KG1 (cell line): ENCODE measurements at places on chromosomes 12 and 14.

DNA sequence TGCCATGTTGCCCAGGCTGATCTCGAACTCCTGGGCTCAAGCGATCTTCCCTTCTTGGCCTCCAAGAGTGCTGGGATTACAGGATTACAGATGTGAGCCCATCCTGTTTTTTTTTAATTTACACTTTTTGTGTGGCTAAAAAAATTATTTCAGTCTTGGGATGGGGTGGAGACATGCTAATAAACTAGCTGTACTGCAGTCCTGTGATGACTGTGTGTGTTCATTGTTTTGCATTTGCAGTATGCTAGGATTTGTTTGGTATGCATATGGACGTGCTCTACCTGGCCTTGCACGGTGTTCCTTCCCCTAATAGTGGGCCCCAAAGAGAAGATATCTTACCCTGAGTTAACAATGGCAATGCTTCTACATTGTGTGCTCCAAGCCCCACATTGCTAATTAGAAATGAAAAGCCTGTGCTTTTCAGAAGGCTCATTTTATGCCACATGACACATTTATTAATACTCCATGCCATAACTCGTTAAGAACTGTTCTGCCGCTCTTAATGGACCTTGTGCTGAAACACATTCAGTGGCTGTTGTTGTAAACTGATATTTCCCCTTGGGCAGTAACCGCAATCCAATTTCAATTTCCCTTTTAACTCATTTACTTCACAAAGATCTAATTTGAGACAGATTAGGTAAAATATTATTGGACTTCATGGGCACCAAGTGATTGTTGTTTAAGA, 86.4 kb downstream of the SCN8A start:
- no peak for DNase-seq

DNA sequence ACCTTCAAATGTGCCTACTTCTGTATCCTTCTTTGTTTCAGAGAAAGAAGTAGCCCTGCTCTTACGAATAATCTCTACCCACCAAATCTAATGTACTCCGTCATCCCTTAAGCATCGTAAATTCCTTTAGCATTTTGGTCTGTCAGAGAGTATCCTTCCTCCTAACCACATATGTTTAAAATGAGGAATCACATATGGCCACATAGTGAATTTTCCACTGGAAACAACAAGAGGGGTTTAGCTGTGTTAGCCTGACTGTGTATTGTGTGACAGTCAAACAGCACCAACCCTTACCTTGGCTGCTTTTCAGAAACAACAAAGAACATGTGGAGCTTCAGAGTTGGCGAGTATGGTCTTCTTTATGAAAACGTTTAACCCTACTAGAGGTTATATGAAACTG, 5.5 kb downstream of the LUM start:
- no peak for DNase-seq

- DNase-seq, result no peak
Observed at GRCh38 chr14:25371068-25371467, 321.1 kb upstream of the STXBP6 start.

DNA sequence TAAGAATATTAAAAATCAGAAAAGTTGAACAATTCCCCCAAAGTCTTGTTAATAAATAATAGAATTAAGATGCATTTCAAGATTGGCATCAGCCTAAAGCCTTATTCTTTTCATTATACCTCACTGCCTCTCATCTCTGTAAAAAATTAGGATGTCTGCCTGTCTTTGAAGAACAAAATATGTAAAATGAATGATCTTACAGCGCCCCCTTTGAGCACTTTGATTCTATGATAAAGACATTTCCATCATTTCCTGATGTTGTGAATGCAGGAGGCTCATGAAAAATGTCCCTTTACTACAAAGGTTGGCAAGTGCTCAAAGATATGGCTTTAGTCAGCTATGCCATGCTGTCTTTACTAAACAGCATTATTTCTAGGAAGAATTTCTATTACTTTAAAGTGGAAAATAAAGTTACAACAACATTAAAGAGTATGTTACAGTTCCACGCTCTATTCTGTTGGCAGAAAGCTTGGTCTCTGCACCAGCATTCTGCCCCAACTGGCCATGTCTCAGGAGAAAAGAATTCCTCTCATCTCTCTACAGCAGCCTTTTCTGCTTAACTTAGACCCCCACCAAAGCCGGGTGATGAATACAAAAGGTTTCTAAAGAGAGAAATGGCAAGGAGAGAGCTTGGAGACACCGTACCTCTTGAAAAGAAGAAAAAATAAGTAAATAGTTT, 95.1 kb downstream of the LLPH start:
- peak; percentile 28 for DNase-seq

- no peak for DNase-seq
Observed at GRCh38 chr12:95678684-95679083, 111.9 kb downstream of the NTN4 start.

DNA sequence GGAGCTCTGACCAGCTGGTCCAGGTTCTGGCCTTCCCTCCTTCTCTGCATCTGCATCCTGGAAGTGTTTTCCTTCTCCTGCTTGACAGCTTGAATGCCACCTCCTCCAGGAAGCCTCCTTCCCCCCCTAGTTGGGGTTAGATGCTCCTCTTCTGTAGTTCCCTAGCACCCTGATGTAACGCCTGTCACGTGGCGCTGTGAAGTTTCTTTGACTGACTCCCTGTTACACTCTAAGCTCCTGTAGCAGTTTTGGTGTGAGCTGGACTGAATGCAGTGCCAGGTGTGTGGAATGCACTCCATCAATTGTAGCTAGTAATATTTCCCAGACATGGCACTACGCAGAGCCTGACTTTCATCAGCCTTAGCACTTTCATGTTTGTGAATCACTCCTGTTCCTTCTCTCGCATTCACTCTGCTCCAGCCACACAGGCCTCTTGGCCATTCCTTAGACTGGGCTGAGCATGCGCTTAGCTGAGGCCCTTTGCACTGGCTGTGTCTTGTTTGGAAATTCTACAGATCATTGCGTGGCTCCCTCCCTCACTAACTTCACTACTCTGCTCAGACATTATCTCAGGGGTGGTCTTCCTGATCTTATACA, 2.1 kb upstream of the FAIM2 start:
- DNase-seq, result no peak

GRCh38 chr14:91286530-91286937, 42.0 kb upstream of the GPR68 start:
- peak; percentile 66 for DNase-seq

- DNase-seq, result no peak
Observed at GRCh38 chr12:94098466-94098865, 49.9 kb upstream of the PLXNC1 start.

- no peak for DNase-seq
Observed at GRCh38 chr14:103653805-103654204, 24.8 kb downstream of the KLC1 start.

DNA sequence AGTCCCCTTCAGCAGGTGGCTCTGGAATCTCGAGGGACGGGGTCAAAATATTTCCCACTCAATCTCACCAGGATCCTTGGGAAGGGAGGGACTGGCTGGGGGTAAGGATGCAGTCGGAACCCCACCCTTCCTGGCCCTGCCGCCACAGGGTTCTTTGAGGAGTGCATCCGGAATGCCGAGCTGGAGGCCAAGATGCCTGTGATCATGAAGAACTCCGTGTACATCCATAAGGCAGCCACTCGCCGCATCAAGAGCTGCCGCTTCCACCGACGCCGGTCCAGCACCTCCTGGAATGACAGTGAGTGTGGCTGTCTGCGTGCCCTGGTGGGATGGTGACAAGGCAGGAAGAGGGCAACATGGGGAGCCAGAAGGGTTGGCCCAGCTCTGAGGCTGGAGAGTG, 43.1 kb downstream of the PLEKHD1 start:
- no peak for DNase-seq

DNA sequence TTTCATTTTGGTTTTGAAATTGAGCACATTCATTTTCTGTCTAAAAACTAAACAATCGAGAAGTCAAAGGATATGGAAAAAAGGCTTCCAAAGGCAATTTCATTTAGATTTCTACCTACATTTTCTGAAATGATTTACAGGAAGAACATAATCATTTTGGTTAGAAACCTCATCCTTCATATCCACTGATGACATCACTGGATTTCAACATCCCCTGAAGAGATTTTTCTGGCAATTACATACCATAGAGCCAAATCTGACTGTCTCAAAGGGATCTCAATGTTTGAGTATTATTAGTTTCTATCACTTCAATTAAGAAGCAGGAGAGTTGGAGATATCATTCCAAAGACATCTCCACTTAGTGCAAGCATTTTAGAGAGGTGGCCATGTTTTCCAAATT, 137.8 kb downstream of the TTC7B start:
- no peak for DNase-seq

DNA sequence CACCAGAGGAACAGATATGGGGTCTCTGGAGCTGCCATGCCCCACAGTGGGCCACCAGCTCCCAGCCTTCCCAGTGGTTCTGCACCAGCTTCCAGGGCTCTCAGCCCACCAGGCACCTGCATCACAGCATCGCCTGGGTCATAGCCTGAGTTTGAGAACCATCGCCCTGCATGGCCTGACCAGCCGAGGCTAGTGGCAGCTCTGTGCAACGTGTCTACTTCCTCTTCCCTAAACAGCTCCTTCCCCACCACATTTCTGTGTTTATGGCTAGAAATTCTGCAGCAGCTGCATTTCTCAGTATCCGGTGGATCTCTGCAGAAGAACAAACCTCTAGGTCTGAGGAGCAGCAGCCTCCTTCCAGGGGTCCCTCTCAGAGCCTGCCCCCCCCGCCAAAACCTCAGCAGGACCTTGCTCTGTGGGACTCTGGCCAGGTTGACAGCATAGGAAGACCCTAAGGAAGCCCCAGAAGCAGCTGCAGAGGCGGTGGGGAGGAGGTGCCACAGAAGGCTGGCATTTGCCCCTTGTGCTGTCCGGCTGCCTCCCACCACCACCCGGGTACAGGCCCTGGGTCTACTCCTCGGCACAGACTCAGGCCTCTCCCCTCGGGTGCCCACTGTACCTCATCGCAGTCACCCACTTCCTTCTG, 47.7 kb downstream of the PSMA6 start:
- peak; percentile 78 for DNase-seq

- no peak for DNase-seq
Observed at GRCh38 chr12:96386794-96387193, 13.4 kb downstream of the CDK17 start.

DNA sequence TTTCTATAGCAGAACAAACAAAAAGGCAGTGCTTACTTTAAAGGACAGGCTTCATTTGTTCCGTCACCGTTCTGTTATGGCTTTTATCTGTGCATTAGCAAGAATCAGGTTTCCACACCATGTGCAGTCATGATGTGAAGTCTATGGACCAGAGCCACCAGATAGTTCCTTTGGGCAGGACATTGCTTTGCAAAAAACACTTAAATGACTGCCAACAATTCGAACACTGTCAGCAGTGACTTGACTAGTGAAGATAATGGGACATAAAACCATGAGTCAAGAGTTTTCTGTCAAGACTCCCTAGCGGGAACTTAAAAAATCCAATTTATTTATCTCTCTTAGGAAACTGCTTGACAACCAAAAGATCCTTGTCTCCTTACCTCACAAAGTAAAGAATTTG, 80.3 kb downstream of the NKX2-1 start:
- no peak for DNase-seq

DNA sequence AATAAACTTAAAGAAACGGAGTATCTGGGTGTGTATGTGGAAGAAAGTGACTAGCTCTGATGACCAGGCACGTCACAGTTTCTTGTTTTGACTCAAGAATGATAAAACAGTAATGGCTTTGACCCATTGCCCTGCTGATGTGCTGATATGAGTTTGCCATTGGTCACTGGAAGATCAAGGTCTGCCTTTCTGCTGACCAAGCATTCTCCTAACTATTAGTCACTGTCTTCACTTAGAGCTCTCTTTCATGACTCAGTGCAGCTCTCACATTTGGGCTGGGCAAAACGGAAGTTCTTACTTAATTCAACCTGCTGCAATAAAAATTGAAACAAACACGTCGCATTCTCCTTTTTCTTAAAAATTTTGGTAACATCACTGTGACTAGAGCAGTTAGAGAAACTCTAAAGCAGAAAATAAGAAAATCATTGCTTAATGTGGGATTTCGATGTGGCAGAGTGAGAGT, 366.7 kb downstream of the BTG1 start:
- DNase-seq, result no peak

GRCh38 chr12:31491841-31492598, 98.9 kb downstream of the DENND5B start:
- no peak for DNase-seq

DNA sequence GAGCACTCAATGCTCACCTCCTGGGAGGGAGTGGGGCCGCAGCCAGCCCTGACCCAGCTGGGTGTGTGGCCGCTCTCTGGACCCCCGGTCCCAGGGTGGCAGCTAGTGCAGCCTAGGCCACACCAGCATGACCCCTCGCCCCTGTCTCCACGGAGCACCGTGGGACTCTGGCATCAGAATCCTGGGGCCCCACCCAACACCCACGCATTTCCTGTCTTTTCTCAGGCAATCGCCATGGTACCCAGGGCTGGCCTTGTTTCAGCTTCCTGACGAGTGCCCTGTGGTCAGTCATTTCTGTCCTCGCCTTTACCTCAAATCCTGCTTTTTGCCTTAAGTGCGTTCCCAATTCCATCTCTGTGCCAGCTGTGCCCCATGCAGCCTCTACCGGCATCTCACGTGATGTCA, 15.9 kb downstream of the PACS2 start:
- DNase-seq, result no peak

GRCh38 chr12:29565727-29566126, 68.2 kb upstream of the OVCH1 start:
- no peak for DNase-seq

GRCh38 chr12:123845881-123846280, 83.8 kb downstream of the DNAH10 start:
- no peak for DNase-seq

GRCh38 chr12:53391724-53392123, 11.7 kb downstream of the SP1 start:
- DNase-seq, result no peak
